ENCODE measurements at places on chromosomes 1 and 21.

DNA sequence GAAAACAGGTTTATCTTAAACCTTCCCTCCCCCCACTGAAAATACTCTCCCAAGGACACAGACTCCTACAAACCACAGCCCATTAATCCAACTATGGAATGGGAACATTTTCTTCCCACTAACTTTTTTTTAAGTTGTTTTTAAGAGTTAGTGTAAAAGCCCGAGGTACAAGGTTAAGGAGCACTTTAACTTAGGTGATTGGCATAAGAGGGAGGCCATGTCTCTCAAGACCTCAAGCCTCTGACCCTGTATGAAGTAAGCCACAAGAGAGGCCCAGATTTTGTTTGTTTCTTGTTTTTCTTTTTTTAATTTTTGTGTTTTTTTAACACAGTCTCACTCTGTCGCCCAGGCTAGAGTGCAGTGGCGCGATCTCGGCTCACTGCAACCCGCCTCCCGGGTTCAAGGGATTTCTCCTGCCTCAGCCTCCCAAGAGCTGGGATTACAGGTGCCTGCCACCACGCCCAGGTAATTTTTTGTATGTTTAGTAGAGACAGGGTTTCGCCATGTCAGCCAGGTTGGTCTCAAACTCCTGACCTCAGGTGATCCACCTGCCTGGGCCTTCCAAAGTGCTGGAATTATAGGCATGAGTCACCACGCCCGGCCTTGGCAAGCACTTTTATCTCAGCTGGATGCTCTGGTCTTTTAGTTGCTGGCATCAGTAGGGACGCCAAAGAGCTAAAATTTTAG lies 14.4 kb downstream of the ARMH1 start:
- no peak for DNase-seq

- no peak for DNase-seq
Measured at GRCh38 chr21:42027085-42027821, 17.1 kb upstream of the ZBTB21 start.

DNA sequence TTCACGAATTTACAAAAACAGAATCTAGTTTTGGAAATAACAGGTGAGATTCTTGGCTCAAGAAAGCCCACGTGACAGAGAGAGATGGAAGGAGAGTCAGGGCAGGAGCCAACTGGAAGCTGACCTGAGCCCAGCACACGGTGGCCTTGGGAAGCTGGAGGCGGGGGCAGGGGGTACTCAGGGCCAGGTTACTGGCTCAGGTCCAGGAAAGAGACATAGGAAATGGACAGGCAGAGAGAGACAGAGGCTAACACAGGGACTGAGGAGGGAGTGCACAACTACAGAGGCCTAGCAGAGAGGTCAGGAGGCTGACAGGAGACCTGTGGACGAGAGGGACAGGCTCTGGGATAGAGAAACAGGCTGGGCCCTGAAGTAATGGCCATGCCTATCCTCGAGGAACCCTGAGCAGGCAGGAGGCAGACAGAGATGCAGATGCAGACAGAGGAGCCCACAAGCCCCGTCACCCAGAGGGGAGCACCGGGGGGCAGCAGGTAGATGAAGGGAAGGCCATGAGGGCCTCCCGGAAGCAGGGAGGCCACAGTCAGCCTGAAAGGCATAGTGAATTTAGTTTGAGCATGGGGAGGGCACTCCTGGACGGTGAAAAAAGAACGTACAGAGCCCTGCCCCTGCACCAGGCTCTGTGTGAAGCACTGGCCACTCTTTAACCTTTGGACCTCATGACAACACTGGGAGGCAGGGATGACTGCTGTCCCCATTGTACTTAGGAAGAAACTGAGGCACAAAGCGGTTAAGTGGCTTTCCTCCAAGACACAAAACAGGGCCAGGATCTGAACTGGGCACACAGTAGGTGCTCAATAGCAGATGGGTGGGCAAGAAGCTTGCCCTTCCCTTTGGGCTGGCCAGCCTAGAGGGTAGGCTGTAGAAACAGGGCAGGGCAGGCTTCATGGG lies 230.1 kb downstream of the TRABD2B start:
- no peak for DNase-seq

DNA sequence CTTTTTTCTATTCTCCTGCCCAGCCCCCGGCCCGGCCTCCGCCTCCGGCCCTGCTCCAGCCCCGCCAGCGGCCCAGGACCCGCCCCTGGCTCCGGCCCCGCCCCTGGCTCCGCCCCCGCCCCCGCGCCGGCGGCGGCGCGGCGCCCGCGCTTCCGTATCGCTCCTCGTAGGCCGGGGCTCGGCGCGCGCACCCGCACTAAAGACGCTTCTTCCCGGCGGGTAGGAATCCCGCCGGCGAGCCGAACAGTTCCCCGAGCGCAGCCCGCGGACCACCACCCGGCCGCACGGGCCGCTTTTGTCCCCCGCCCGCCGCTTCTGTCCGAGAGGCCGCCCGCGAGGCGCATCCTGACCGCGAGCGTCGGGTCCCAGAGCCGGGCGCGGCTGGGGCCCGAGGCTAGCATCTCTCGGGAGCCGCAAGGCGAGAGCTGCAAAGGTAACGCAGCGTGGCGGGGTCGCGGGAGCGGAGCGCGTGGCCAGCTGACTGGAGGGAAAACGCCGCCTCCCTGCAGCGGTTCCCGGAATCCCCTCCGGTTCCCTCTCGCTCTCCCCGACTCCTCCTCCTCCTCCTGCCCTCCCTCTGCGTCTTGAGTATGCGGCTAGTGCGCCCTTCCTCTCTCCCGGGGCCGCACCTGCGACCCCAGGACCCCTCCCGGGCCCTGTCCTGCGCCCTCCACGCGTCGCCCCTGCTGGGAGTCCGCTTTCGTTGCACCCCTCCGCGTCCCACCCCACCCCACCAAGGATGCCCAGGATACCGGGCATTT lies at the start of gene IFNAR2:
TSS of gene IFNAR2 (plus strand) at position 155 of the 761 bp plus-strand sequence. CDS start 11,985 bp downstream, outside the sequence.
- DNase-seq, result no peak

DNA sequence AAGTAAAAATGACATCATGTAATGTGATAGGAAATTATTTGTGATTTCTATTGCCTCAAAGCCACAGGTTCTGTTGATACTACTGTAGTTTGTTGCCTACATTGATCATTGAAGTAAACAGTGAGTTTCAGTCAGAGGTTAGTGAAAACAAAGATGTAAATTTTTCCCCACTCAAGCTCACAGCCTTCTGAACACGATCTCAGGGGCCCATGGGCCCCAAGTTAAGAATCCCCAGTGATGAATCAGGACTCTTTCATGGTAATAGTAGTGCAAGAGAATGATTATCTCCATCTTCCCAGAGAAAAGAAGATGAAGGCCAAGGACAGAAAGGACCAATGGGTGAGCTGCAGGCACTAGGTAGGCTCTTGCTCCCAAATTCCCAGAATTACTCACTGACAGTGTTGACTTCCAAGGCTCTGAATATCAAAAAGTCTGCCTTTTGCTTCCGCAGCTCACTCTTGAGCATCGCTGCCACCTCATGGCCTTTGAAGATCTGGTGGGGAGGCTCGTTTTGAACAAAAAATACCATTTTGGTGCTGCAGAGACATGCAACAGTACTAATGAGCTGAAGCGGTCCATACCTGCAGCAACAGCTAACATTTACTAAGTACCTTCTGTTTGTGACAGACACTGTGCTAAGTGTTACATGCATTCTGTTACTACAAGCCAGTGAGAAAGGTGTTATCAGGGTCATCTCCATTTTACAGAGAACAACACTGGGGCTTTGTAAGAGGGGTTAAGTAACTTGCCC lies 113.3 kb downstream of the KIAA0319L start:
- DNase-seq, result no peak

DNA sequence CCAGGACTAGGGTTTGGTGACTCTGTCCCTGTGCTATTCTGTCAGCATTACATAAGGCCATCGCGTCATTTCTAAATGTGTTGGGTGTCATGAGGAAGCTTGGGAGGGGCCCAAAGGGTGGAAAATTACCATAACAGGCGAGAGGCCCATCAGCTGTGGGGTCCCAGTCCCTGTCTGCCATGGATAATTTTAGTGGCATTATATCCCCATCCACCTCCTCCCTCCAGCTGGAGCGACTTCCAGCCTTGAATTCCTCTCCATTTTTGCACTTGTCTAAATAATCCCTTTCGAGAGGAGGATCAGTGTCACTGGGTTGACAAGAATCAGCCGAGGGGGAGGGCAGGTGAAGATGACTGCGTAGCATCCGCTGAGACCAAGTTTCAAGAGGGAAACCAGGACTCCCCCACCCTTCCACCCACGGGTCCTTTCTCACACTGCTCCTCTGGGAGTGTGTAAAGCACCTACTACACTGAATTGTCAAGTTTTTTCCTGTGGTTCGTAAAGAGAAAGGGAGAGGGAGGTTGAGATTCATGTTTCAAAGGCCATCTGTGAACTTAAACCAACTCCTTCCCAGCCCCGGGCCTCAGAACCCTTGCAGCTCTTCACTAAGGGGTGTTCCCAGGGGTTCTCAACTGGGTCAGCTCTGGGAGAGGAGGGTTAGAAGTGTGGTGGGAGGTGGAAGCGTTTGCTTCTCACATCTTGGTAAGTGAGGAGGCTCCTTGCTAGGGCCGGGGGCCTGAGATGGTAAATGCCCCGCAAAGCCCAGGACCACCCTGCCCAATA lies 29.2 kb downstream of the VASH2 start:
- DNase-seq, result no peak

GRCh38 chr1:11507309-11507708 lies 28.4 kb downstream of the DISP3 start:
- no peak for DNase-seq

GRCh38 chr1:68229650-68230483 lies 2.5 kb downstream of the WLS start:
- DNase-seq, result no peak

DNA sequence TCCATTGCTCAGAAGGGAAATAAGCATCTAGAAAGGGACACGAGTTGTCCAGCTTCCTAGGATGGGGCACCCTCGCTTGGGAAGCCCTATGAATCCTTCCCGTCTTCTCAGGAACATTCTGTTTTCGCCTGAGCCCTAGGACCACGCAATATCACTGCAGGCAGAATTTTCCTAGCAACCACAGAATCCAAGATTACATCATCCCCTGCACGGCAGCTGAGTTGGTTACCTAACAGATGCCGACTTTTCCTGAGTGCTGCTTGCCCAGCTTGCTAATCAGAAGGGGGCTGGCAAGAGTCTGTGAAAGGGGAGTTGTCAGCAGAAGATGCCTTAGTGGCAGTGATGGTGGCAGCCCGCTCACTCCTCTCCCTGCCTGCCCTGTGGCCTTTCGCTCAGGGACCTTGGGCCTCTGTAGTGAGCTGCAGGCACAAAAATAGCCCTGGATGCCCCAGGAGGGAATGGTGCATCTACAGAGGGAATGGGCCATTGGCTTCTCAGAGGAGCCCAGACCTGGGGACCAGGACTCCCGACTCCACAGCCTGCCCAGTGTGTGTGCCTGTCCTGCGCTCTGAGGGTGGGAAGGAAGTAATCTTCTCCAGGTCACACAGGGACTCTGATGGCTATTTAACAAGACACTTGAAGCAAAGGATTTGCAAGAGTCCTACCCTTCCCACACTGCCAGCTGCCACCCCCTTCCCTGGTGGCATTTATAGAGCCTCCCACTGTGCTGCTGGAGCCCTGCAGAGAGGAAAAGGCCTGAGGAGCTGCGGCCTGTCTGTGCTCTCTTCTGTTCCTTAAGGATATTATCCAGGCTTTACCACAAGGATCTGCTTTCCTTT lies 28.9 kb upstream of the CLSTN1 start:
- no peak for DNase-seq

DNA sequence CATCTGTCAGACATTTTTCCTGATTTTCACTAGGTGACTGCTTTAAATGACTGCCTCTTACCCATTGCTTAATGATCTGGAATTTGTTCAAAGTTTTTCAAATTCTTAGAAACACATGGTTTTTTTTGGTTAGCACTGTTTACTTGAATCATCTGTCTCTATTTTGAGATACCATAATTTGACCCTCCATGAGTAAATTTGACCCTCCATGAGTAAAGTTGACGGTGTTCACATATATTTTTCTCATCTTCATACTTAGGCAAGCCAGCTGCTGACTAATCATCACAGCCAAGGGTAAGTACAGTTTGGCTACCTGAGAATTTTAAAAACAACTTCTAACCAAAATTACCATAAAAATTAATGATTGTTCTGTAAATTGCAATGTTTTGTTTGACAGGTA lies 586.5 kb downstream of the PTBP2 start:
- DNase-seq, result no peak

- no peak for DNase-seq
Measured at GRCh38 chr1:224226849-224227502, 43.9 kb downstream of the DEGS1 start.

DNA sequence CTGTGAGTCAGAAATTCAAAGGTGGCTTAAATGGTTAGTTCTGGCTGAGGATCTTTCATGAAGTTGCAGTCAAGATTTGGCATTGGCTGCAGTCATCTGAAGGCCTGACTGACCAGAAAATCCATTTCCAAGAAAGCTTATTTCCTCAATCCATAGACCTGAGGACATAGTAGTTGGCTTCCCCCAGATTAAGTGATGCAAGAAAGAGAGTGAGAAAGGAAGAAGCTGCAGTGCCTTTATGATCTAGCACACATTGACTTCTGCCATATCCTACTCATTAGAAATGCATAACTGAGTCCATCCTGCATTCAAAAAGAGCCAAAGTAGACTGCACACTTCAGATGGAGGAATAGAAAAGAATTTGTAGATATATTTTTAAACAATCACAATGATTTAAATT lies 222.6 kb downstream of the COL24A1 start:
- DNase-seq, result no peak

- no peak for DNase-seq
Measured at GRCh38 chr1:185404291-185404690, 87.2 kb upstream of the IVNS1ABP start.

GRCh38 chr1:51583532-51583931 lies 33.4 kb upstream of the OSBPL9 start:
- DNase-seq, result no peak

DNA sequence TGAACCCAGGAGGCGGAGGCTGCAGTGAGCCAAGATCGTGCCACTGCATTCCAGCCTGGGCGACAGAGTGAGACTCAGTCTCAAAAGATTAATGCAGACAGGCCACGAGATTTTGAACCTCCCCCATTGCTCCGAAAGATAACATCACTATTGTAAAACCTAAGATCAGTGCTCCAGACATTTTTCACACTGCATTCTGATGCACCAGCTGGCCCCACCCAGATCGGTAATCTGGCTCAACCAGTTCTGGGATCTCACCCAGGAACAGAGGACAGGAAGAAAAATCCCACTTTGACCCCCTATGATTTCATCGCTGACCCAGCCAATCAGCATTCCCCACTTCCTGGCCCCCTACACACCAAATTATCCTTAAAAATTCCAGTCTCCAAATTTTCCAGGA lies 10.7 kb upstream of the CSRP1 start:
- no peak for DNase-seq

DNA sequence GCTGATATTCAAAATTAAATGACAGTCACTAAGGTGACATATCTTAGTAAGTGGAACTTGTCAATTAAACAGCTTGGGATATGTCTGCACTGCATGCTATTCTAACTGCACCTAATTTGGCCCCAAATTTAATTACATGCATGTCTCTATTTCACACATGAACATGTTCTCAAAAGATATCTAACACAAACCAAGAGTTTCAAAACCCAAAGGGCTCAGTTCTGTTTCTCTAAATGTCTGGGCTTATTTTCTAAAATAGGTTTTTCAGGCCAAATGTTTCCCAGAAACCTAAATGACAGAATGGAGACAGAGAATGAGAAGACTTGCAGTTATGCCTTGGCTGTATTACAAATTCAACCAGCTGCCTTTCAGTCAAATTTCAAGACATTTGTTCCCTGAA lies 11.3 kb downstream of the RAB29 start:
- no peak for DNase-seq

GRCh38 chr1:117049857-117050256 lies 10.3 kb upstream of the TTF2 start:
- no peak for DNase-seq

All from GOT3 (cell line).